ENCODE measurements at places on chromosomes 13 and 19.

- DNase-seq: no peak
Observed at GRCh38 chr19:13979244-13979615, 26.9 kb downstream of the RFX1 start.

DNA sequence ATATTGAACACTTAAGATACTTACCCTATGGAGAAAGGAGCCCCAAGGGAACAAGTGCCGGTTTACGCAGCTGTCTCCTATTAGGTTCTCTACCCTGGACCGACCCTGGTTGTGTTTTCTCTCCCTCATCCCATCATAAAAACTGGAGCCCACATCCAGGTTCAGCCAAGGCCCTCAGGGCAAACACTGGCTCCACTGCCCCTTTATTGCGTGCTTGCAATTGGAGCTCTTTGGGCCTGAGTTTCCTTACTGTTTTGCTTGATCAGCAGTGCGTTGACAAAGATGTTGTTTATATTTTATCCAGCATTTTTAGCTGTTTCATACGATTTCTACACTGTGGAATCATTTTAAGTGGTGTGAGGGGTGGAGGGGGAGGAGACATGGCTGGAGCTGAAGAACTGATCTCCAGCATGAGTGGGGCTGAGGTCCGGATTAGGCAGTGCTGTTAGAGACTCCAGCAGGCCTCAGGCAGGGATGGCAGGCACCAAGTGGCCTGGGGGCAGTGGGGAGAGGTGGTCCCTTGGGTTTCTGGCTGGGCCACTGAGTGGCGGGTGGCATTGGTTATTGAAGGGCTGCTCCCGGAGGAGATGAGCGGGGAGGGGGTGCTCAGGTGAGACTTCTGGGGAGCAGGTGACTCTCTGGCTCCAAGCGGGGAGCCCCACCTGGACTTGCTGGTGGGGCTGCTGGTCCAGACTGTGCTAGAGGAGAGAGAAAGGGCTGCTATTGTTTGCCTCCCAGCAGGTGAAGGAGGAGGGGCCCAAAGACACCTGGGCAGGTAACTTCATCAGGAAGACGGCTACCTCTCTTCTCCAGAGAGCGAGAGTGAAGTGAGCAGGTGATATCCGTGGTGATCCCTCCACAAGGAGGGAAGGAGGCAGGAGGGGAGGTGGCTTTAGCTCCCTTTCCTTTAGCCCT lies 62.4 kb upstream of the RNF113B start:
- no peak for DNase-seq

GRCh38 chr13:43200736-43201135 lies 177.3 kb downstream of the DNAJC15 start:
- no peak for DNase-seq

DNA sequence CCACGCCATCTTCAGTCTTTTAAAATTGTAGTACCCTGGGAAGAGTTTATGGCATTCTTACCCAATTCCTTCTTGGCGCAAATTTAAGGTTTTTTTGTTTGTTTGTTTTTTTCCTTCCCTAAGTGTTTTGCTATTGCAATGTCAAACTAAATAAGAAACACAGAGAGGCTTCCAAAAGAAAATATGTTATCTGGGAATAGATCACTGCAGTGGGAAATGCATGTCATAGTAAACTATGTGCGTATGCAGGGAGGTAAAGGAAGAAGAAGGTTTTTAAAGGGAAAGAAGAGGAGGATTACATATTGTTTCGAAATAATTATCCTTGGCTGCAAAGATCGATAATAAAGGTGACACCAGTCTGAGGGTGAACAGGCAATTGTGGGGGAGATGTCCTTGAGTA lies 13.2 kb downstream of the CLEC11A start:
- DNase-seq: no peak

DNA sequence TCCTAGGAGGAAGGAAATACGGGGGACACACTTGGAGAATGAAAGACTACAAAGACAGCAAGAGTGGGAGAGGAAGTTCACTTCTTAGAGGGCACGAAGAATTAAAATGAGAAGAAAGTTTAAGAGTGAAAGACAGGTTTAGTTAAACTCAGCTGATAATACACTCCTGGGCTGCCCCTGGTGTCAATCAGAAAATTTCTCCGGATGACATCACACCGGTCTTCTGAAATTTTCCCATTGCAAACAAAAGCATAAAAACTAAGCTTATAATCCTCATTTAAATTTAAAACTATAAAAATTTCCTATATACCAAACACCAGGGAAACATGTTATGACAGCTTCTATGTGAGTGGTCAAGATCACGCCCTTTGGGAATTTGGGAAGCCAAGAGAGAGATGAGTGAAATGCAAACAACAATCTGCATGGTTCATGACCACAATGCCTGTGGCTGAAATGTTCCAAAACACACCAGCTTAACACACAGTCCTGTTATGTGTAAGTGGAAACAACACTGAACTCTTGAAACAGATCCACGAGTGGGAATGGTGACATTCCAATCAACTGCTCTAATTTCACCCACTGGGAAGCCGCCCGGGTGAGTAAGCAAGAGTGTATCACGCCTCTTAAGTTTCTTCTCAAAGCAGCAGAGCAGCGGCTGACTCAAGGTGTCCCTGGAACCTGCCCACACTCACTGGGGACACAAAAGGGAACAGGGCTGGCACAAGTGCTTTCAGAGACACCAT lies 49.0 kb downstream of the BRD4 start:
- no peak for DNase-seq

DNA sequence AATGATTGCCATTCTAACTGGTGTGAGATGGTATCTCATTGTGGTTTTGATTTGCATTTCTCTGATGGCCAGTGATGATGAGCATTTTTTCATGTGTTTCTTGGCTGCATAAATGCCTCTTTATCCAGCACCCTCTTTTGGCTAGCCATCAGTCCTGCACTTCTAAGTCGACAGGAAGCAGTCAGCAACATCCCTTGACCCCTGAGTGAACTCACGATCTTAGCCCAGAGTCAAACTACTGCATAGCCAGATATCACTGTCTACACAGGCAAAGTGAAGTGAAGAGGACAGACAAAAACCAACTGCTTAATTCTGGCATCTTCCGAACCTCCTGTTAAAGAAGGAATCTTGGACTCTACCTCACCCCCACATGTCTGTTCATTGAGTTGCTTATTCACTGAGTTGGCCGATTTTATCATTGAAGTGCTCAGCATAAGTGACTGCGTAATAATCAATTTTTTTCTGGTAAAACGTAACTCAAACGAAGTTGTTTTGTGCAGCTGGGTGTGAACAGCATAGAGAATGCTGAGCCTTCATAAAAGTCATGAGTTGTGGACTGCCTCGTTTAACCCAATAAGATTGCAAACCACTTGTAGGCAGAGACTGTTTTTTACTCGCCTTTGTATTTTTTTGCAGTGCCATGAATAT lies 304.2 kb downstream of the COG6 start:
- no peak for DNase-seq

GRCh38 chr13:99655351-99656091 lies 154.2 kb downstream of the TM9SF2 start:
- no peak for DNase-seq

GRCh38 chr13:106533101-106533942 lies 2.1 kb downstream of the EFNB2 start:
- DNase-seq: no peak

- DNase-seq: no peak
Observed at GRCh38 chr13:112700291-112701060, 10.6 kb downstream of the ATP11A start.

DNA sequence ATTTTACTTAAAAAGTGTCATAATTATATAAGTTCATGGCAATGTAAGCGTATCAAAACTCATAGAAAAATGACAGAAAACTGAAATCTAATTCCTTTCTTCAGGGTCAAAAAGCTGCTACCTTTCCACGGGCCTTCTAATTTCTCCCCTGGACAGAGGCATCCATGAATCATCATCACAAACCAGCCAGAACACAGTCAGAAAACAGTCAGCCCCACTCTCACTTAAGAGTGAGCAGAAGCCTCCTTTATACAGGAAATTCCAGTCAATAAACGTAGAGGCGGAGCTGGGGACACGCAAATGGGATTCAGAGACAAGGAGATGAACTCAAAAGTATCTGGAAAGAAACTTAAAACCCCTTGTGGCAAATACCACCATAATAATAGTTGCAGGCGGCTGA lies 54.2 kb upstream of the ABCC4 start:
- no peak for DNase-seq
